Omental fat pad (tissue), 4 donors: ENCODE measurements at places on chromosomes 5 and 9.
A peak's percentile ranks its signal among the peaks of the same experiment; 100 is the strongest.

- no peak for DNase-seq
These were observed 41.3 kb downstream of the AP3B1 start for GRCh38 chr5:78253201-78253600.

DNA sequence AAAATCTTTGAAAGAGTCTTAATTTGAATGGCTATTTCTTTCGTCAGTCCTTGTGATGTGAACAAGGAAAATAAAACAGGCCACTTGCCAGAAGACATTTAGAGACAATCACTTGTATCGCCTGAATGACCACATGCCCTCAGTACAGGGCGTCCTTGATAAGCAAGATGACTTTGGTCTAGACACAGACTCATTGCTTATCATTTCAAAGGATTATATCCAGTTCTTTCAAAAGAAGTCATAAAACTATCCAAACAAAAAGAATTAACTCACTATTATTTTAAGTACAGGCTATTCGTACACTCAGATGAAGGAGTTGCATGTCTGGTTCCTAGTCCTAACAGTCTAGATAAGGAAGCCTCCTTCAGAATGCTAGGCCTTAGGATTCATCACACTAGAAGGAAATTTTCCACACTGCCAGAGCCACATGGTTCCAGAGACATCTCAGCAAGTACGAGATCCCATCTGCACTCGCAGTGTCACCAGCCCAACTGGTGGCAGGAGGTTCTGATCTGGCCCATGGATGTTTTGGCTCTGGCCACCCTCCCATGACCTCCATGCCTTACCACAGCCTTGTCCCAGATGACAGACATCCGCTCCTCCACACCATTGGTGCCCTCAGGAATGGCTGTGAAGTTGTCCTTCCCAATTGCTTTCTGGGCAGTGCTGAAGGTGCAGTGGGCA is 109.6 kb downstream of the DPYSL3 start:
- no peak for DNase-seq

DNA sequence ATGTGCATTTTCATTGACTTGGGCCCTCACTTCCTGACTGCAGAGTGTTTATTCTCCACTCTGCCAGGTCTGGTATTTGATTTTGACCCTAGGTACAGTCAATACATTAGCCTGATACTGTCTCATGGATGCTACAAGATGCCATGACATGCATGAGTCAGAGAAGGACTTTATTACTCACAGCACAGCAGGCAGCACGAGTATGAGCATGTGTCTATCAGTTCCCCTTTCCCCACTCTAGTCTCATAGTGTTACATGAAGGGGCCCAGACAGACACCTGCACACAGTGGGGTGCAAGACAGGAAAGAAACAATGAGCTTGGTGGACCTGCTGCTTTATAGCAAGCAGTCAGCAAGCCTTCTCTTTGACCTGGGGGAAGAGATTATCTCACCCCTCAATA is 19.6 kb downstream of the ITGA2 start:
- no peak for DNase-seq

- no peak for DNase-seq
These were observed 196.3 kb downstream of the ATP10B start for GRCh38 chr5:160655717-160656116.

DNA sequence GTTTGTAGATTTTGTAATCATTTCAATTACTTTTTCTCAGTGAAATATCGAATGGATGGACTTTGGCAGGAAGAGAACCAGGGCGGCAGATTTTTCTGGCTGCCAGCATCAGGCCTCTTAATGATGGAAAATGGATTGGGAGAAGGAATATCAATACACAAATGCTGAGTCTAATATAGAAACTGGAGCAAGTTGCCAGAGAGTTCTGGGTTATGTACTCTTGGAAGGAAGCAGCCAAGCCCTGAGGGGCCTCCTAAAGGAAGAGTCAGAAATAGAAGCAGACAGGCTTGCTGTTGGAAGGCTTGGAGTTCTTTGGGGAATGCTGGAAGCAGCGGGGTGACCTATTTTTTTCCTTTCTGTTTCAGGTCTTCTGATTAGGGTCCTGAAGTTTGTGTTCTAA is 428.6 kb downstream of the DMAC1 start:
- DNase-seq: no peak

DNA sequence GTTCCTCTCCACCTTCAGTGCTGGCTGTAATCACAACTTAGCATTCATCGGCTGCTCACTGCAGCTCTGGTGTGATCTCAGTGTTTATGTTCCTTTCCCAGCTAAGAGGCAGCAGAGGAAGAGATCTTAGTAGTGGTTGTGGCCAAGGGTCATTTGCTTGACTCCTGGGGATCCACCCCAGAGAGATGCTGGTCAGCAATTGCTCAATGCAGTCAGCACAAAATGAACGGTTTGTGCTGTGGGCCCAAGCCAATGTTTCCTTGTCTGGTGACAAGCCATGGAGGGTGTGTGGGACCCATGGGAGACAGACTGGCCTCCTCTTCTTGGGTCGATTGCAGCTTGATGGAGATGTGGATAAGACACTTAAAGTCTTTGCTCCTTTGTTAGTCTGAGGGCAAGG is 16.1 kb upstream of the FRMD3 start:
- no peak for DNase-seq

DNA sequence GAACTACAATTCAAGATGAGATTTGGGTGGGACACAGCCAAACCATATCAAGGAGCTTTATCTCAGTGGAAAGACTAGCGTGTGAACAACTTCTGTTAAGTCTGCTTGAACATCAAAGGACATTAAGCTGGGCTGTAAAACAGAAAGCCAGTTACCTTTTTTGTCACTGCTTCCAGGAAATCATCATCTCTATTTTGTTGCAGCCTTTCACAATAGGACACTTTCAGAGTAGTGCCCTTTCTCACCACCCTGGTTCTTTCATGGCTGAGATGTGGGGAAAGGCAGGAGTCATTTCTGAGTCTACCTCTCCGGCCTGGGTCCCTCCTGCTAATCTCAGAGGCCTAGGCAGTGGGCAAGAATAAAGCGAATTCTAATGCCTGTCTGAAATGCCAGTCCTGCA is 96.2 kb upstream of the PPP1R2B start:
- no peak for DNase-seq

DNA sequence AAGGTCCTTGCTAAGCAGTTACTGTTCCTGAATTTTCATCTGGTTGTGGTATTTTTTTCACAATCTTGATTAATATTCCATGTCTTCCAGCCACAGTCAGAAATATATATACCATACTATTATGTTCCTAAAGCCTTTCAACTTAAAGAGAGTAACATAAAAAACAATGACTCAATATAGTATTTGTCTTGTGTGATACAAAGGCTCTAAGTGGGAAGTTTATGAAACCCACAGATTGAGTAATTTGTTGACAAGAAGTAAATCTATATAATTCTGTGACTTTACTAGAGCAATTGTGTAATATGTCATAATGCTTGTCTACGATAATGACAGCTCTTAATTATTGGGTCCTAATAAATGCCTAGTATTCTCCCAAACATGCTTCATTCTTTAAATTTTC is 509.4 kb downstream of the ISL1 start:
- DNase-seq: no peak

GRCh38 chr9:127910613-127911205 is 6.1 kb downstream of the ST6GALNAC4 start:
- no peak for DNase-seq

- no peak for DNase-seq
These were observed 138.4 kb upstream of the IQGAP2 start for GRCh38 chr5:76264681-76265080.

- peak; percentile 72 for DNase-seq
These were observed 51.2 kb upstream of the GGTA1 start for GRCh38 chr9:121550569-121551512.

DNA sequence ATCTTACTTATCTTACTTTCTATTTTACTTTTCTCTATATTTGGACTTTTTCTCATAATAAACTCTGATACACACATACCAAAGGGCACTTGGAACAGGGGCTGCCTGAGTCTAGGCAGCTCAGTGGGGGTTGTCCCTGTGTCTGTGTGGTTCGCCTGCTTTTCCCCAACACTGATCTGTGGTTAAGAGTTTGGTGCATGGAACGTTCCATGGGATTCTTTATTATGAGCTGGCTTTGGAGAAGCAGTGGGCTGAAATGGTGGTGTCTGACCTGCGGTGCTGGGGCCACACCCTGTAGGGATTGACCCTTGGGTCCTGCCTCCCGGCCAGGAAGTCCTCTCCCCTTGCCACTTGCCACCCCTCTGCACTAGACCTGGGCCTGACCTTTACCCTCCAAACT is 47.4 kb downstream of the ANKRD33B start:
- DNase-seq: no peak

DNA sequence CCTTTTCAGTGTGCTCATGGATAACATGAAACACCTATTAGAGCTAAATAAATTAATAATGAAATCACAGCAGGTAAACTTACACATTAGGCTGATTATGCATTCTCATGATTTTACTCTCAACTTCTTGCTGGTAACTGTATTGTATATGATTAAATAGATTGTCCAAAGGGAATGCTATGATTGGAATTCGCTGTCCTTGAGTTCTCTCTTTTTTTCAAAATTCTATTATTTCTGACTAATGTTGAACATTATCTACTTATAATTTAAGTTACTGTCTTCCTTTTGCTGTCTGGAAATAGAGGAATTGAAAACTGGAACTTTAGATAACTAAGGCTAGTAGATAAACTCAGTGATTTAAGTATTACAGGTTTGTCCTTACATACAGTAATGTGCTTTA is 13.1 kb downstream of the CENPH start:
- no peak for DNase-seq

DNA sequence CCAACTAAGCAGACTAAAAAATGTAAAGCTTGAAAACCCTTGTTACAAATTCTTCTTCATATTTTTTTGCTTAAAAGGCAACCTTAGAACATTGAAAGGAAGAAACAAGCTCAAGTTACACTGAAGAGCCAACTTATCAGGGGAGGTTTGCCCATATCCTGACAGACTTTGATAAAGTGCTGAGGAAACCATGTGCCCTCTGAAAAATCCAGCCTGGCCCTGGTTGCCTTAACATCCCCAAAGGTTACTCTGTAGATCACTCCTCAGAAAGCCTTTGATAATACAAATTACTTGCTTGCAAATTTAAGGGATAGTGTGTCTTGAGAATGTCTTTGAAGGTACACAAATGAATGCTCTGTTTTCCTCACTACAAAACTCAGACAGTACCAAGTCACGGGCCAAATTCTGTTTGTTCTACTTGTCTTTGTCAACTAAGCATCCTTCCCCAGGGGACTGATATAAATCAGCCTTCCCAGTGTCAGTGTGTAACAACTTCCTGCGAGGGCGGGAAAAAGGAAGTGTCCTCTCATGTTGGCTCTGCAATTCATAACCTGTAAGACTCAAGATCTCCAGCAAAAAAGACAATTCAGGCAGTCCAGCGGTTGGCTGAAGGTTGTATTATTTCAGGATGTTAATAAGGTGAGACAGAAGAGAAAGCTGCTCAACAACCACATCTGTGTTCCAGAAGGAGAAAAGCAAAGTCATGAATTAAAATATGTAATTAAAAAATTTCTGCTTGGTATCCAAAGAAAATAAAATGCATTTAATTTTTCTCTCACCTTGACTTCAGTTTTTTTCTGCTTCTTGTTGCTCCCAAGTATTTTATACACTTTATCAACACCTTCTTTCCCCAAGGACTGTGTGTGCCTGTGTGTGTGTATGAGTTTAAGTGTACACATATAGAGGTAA is 199.9 kb downstream of the PIK3R1 start:
- DNase-seq: no peak

DNA sequence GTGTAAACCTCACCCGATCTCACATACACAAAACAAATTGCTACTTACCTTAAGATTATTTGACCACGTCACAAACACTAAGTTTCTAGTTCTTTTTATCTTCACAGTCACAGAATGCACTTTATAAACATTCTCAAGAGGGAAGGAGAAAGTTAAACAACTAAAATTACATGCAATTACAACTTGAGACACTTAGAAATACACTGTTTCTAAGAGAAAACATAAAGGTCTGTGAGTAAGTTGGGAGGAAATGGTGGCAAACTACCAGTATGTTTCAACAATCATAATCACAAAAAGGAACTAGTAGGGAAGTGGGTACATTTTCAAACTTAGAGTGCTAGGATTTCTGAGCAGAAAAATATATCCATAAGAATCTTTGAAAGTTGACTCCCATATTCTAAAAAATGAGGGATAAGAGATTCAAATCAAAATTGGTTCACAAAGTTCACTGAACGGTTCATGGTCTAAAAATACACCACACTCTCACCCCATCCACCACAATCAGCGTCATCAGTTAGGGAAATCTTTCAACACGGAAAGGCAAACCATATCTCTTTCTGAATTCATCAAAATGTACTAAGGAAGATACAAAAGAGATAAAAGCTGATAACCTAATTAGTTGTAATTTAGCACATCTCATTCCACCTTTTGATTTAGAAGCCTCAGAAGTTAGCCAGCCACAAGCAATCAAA is 182.6 kb downstream of the BNC2 start:
- DNase-seq: no peak

GRCh38 chr5:35194635-35195471 is 35.4 kb downstream of the PRLR start:
- DNase-seq: no peak

- DNase-seq: no peak
These were observed 3.5 kb downstream of the AHRR start for GRCh38 chr5:324736-325612.

DNA sequence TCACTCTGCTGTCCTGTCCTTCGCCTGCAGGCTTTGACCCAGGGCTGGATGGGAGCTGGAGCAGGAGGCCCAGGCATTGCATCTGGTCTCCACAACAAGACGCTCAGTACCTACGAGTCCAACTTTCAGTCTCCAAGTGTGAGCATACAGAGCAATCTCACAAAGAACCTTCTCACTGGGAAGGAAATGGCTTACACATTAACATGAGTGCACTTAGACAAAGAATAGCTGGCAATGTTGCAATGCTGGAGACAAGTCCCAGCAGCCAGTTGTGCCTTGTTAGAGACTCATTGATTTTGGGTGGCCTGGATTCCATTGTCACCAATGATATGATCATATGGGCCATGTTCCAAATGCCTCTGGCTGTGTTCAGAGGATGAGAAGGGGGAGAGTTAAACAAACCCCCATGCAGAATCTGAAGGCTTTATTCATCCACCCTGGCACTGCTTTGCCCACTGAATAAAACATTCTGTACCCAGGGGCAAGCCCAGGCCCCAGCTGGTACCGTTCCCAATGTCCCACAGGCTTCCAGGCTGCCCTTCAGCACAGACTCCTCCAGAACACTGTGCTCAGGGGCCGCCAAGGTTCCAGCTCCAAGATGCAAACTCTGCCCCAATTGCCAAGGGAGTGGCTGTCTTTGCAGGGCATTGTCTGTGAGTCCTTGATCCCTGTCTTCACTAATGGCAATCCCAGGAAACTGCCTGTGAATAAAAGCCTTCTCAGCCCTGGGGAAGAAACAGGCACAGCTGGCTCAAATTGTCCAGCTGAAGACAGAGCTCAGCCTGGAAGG is 185.5 kb downstream of the HSD17B3 start:
- no peak for DNase-seq

- DNase-seq: no peak
These were observed 296.5 kb upstream of the DMAC1 start for GRCh38 chr9:8096091-8096490.

- DNase-seq: no peak
These were observed 213.7 kb downstream of the ROR2 start for GRCh38 chr9:91736311-91736710.

DNA sequence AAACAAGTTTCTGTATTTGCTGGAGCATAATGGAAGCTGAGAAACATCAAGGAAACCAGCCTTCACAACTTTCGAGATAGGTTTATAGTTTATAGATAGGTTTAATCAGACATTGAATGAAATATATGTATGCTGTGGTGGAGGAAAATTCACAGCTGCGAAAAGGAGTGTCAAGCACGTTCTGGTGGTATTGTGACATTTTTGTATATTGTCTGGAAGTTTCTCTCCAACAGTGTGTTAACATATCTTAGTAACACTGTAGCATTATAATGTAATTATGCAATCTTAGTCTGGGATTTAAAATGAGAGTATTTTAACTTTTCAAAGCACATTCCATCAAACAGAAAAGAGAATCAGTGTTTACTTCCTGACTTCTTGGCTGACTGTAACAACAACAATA is 50.0 kb downstream of the FCHO2 start:
- DNase-seq: no peak
